CD14-positive monocyte (primary cell): ENCODE measurements at places on chromosomes 11 and 22.

GRCh38 chr22:39734866-39735265, 158.7 kb downstream of the ENTHD1 start:
- peaks cover 8% of the 10 kb centered on the region for H3K27me3 ChIP-seq
- DNase-seq, result no peak
- H3K4me3 ChIP-seq, result no peak overlapping the region
- H3K36me3 ChIP-seq, result no peaks in the 10 kb centered on the region
- H3K4me1 ChIP-seq, result no peaks in the 10 kb centered on the region

DNA sequence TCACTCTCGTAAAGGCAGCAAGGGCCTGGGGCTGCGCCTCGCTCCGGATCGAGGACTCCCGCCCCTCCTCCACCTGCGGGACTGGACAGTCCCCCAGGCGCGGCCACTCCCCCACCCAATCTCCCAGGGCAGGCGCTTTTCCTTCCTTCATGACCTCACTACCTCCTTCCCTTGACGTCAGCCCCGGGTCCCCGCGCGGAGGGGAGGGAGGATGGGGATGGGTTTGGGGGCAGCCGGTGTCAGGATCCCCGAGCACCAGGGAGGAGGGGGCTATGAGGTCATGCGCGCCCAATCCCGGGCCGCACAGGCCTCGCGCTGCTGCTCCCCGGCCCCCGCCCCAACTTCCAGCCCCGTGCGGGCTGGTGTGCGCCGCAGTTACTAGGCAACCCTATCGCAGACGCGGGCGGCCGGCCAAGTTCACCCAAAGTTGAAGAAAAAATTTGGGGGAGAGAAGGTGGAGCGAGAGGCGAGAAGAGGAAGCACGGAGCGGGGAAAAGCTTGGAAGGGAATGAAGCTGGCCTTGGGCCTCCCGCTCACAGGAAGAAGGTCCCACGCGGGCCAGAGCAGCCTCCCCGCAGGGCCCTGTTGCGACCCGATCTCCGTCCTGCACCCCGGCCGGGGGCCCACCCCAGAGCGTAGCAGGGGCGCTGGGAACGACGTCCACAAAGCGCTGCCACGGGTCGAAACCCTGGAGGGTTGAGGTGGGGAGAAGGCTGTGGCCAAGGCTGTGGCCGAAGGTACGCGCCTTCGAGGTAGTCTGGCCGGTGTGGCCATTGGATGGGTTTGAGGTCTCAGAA, 8.3 kb downstream of the WT1 start:
- no peak for DNase-seq
- no peak overlapping the region for H3K27ac ChIP-seq
- H3K36me3 ChIP-seq, result no peaks in the 10 kb centered on the region
- H3K4me1 ChIP-seq, result no peaks in the 10 kb centered on the region
- H3K4me3 ChIP-seq, result no peak overlapping the region

- H3K4me1 ChIP-seq, result peaks cover 100% of the 10 kb centered on the region
- peak overlapping the region; percentile 73 for H3K27ac ChIP-seq
- H3K36me3 ChIP-seq, result no peaks in the 10 kb centered on the region
- no peak overlapping the region for H3K4me3 ChIP-seq
- H3K27me3 ChIP-seq, result no peaks in the 10 kb centered on the region
- DNase-seq, result no peak
These were observed 39.7 kb downstream of the FLI1 start for GRCh38 chr11:128733440-128734102.

- H3K27me3 ChIP-seq, result no peaks in the 10 kb centered on the region
- no peak overlapping the region for H3K27ac ChIP-seq
- no peak overlapping the region for H3K4me3 ChIP-seq
These were observed 99.1 kb upstream of the CHRM4 start for GRCh38 chr11:46490666-46491065.

- H3K4me1 ChIP-seq, result peaks cover 27% of the 10 kb centered on the region
- peak overlapping the region; percentile 58 for H3K27ac ChIP-seq
- peak overlapping the region; percentile 88 for H3K4me3 ChIP-seq
- DNase-seq, result peak; percentile 38
- peaks cover 16% of the 10 kb centered on the region for H3K36me3 ChIP-seq
- no peaks in the 10 kb centered on the region for H3K27me3 ChIP-seq
These were observed 640 bp upstream of the ZDHHC8 start for GRCh38 chr22:20130731-20131596.

GRCh38 chr22:37502342-37503182, 16.4 kb upstream of the MFNG start:
- DNase-seq, result no peak
- H3K4me1 ChIP-seq, result peaks cover 5% of the 10 kb centered on the region
- no peak overlapping the region for H3K27ac ChIP-seq
- H3K27me3 ChIP-seq, result peaks cover 4% of the 10 kb centered on the region

- no peak overlapping the region for H3K27ac ChIP-seq
- no peaks in the 10 kb centered on the region for H3K4me1 ChIP-seq
- no peak overlapping the region for H3K4me3 ChIP-seq
- H3K27me3 ChIP-seq, result no peaks in the 10 kb centered on the region
- DNase-seq, result no peak
- no peaks in the 10 kb centered on the region for H3K36me3 ChIP-seq
These were observed 28.2 kb downstream of the ARHGAP42 start for GRCh38 chr11:100715165-100715761.

GRCh38 chr11:110061296-110061695, 31.9 kb upstream of the ZC3H12C start:
- no peaks in the 10 kb centered on the region for H3K4me1 ChIP-seq
- no peaks in the 10 kb centered on the region for H3K36me3 ChIP-seq
- no peaks in the 10 kb centered on the region for H3K27me3 ChIP-seq
- DNase-seq, result no peak

- H3K36me3 ChIP-seq, result no peaks in the 10 kb centered on the region
- peaks cover 58% of the 10 kb centered on the region for H3K4me1 ChIP-seq
- peak overlapping the region; percentile 22 for H3K4me3 ChIP-seq
These were observed 60.9 kb upstream of the EED start for GRCh38 chr11:86183694-86184093.

GRCh38 chr22:23419171-23419570, 160.9 kb downstream of the IGLL1 start:
- no peak overlapping the region for H3K4me3 ChIP-seq
- no peaks in the 10 kb centered on the region for H3K4me1 ChIP-seq
- H3K36me3 ChIP-seq, result no peaks in the 10 kb centered on the region
- no peak overlapping the region for H3K27ac ChIP-seq

GRCh38 chr11:70167120-70167519, 36.0 kb upstream of the FADD start:
- H3K36me3 ChIP-seq, result no peaks in the 10 kb centered on the region
- no peaks in the 10 kb centered on the region for H3K4me1 ChIP-seq
- H3K27ac ChIP-seq, result no peak overlapping the region
- H3K27me3 ChIP-seq, result no peaks in the 10 kb centered on the region

DNA sequence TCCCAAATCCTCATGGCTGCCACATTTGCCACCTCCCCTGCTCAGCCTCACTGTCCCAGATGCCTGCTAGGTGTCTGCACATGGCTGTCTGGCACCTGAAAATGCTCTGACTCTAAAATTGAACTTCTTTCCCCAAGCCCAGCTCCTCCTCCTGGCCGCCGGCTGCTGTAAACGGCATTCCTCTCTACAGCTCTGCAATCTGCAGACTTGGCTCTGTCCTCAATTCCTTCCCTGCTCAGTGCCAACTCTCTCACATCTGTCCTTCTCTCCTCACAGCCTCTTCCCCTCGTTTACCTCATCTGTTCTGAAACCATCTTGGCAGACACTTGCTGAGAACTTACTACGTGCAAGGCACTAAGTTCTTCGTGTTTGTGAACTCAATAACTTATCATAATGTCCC, 169.4 kb upstream of the SYT13 start:
- no peaks in the 10 kb centered on the region for H3K27me3 ChIP-seq
- no peaks in the 10 kb centered on the region for H3K4me1 ChIP-seq
- H3K4me3 ChIP-seq, result no peak overlapping the region
- H3K27ac ChIP-seq, result no peak overlapping the region
- no peaks in the 10 kb centered on the region for H3K36me3 ChIP-seq

DNA sequence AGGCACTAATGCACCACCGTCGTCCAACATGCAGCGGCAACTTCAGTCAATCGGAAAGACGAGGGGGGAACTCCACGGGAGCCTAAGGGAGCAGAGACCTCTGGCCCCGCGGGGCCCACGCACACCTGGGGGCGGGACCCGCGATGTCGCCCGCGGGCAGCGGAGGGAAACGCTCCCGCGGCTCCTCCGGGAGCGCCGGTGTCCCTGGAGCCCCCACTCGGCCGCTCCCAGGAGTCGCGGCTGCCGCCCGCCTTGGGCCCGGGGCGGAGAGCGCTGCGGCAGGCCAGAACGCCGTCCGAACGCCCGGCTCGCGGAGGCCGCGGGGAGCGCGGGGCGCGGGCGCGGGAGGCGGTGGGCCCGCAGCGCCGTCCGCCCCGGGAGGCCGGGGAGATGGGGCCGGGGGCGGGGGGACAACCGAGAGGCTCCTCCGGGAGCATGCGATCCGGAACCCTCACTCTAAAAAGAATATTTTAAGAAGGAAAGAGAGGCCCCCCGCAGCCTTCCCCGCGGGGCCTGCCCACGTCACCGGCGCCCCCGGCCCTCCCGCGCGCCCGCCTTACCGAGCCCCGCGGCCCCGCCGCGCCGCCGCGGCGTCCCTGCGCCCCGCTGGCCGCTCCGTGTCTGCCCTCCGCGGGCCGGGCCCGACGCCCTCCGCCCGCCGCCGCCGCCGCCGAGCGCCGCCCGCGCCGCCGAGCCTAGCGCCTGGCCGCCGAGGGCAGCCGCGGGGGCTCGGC, 86.6 kb upstream of the ARHGAP32 start:
- H3K4me1 ChIP-seq, result peaks cover 28% of the 10 kb centered on the region
- no peak for DNase-seq
- H3K27me3 ChIP-seq, result peaks cover 11% of the 10 kb centered on the region
- H3K4me3 ChIP-seq, result peak overlapping the region; percentile 52

DNA sequence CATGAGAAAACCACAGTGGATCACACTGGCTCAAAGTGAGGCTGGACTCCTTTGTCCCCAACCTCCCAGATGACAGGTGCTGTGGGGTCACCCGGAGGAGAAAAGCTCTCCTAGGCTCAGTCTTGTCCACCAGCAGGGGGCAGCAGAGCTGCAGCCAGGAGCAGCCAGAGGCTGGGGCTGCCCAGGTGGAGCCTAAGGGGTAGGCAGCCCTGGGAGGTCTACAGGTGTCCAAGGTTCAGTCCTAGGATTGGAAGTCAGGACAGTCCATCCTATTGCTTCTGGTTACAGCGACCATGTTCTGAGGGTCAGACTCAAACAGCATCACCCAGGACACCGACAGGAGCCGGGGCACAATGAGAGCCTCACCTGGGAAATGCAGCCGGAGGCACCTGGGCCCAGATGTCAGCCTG, 77.6 kb upstream of the IGLL5 start:
- peak; percentile 73 for DNase-seq
- H3K4me1 ChIP-seq, result peaks cover 33% of the 10 kb centered on the region
- no peaks in the 10 kb centered on the region for H3K27me3 ChIP-seq
- no peak overlapping the region for H3K27ac ChIP-seq
- no peak overlapping the region for H3K4me3 ChIP-seq
- no peaks in the 10 kb centered on the region for H3K36me3 ChIP-seq

DNA sequence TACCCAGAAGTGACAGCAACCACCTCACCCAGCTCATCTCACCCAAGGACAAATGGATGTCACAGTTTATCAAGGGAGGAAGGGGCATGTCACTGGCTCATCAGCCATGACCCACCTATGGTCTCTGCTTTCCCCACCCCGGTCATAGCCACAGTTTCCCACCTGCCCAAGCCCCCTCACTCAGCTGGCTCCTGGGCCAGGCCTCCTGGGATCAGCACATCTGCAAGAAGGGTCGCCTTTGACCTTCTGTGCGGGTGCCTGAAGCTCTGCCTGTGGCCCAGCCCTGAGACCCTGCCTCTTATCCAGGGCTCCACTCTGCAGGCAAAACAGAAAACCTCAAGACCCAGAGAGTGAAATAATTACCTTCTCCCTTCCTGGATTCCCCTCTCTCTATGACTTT, 236.4 kb downstream of the BUD13 start:
- no peaks in the 10 kb centered on the region for H3K4me1 ChIP-seq
- no peak for DNase-seq
- no peak overlapping the region for H3K4me3 ChIP-seq
- H3K27ac ChIP-seq, result no peak overlapping the region
- no peaks in the 10 kb centered on the region for H3K36me3 ChIP-seq

DNA sequence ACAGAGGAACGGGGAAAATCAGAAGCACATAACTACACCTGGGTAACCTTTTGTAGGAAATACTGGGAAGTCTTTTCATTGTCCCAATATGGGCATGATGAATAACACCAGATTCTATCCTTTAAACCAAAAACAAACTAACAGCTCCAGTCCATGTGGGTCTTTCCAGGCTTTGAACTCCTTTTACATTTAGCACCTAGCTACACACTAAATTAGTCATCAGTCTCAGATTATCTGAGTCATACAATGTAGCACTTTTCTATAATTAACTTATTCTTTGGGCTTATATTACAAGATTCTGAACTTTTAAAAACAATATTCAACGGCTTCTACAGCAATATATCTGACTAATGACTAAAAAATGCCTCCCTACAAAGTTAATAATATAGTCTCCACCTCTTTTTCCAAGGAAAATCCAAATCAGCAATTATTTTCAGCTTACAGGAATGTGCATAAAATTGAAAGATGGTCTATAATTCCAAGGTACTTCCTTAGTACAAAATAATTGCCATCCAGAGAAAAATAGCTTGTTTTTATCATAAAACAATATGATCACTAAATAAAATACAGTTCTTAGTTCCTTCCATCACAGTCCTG, 26.3 kb downstream of the STK33 start:
- H3K36me3 ChIP-seq, result no peaks in the 10 kb centered on the region
- no peak overlapping the region for H3K27ac ChIP-seq
- no peaks in the 10 kb centered on the region for H3K4me1 ChIP-seq
- no peak overlapping the region for H3K4me3 ChIP-seq
- no peak for DNase-seq

DNA sequence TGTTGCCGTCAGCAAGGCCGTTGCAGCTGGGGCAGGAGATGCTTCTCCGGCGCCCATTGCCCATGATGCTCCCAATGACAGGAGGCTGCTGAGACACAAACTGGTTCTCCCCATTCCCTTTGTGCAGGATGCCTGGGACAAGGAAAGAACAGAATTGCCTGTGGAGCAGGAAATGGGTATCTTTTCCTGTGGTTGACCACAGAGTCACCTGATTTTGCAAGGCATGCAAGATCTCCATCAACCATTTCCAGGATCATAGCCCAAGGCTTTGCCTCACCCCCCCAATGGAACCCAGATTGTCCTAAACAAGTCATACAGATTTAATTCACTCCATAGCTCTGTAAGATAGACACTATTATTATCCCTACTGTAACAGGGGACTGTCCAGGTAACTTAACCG, 148.1 kb upstream of the NARS2 start:
- H3K4me3 ChIP-seq, result no peak overlapping the region
- H3K27me3 ChIP-seq, result no peaks in the 10 kb centered on the region
- DNase-seq, result no peak

GRCh38 chr22:31120230-31120629, 2.5 kb upstream of the INPP5J start:
- no peaks in the 10 kb centered on the region for H3K4me1 ChIP-seq
- no peak for DNase-seq
- no peak overlapping the region for H3K27ac ChIP-seq

DNA sequence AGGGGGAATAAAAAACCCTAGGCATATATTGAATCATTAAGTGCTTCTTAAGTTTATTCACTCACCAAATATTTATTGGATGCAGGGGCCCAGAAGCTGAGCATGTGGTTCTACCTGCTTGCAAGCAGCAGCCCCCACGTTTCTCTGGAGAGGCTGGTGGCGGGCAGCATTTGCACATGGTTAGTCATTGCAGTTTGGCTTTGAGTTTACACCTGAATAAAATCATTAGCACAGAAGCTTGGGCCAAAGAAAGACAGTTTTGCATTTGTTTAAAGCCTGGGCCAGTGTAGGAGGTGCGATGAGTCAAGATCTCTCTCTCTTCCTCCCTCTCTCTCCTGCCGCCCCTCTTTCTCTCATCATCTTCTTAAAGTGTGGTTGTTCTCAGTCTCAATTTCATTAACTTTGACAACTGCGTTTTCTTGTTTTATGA, 72.6 kb downstream of the C22orf31 start:
- no peaks in the 10 kb centered on the region for H3K27me3 ChIP-seq
- no peak for DNase-seq
- H3K36me3 ChIP-seq, result no peaks in the 10 kb centered on the region
- no peaks in the 10 kb centered on the region for H3K4me1 ChIP-seq
